T-helper 1 cell (primary cell): ENCODE measurements at places on chromosomes 7 and 10.

DNA sequence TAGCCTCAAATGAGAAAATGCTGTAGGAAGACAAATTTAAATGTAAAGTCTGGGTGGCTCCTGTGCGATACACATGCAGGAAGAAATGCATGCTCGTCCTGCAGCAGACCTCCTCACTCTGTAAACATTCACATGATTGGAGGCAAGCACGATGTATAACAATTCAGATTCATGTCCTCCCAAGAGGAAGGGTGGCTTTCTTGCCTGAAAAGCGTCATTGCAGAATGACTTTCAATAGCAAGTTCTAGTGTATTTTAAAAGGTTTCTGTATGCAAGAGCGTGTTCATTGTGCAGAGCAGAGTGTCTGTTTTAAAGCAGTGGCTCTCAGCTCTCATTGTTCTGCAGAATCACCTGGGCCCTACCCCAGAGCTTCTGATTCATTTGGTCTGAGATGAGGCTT lies 170.3 kb upstream of the CELF2 start:
- no peak for DNase-seq

DNA sequence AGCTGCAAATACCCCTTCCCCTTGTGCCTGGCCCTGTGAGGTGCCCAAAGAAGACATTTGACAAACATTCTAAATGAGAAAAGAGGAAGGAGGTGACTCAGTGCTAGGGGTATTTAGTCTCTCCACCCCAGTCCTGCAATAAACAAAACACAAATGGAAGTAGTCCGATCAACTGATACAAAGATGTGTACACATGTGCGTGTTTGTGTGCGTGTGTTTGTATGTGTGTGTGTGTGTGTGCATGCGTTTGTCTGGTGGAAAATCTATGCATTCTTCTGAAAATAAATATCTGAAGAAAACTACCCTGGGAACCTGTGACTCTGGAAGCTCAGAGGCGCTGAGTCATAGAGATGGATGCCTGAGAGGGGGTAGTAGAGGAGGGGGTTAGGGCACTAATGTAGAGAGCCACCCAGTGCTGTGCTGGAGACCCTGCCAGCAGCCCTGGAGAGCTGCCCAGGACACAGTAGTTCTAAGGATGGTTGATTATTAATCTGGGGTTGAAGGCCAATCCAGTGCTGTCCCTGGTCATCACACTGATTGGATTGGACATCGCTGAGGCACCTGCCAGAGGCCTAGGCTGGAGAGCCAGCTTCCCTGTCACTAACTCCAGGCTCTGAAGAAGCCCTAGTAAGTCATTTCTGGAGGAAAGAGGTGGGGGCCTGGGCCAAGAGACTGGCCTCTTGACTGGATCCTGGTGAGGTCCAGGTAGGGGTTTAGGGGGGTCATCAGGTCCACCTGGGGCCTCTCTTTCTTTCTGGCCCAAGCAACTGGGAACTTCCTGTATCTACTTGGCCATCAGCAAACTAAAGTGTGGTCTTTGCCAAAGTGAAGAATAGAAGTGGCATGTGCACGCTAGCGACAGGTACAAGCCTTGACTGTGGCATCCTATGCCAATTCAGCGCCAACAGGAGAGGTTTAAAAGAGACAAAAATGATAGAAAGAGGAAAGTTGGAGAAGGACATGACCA lies 18.5 kb downstream of the SFTPA1 start:
- no peak for DNase-seq

GRCh38 chr7:37433166-37433565 lies 15.5 kb downstream of the ELMO1 start:
- DNase-seq, result no peak

- no peak for DNase-seq
Measured at GRCh38 chr10:5958675-5959074, 18.7 kb downstream of the IL15RA start.

DNA sequence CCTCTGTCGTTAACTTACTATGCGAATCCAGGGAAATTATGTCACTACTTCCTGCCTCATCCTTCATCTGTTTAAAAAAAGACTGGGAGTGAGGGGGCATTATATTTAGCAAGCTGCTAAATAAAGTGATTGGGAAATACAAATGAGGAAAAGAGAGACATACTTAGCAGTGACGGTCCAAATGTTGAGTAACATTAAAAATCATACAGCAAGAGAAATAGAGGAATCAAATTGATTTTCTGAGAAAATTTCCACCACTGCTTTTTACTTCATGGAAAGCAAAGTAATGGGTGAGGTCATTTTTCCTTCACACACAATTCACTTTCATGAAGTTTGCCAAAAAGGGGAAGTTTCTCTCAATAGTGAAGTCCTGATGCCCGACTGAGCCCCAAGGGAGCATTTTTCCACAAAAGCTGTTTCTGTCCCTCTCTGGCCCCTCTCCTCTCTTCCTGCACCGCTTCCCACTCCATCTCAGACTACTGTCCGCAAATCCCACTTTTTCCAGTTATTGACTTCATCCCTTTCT lies 61.9 kb upstream of the ADO start:
- no peak for DNase-seq

GRCh38 chr7:151311294-151311864 lies 30.2 kb upstream of the NUB1 start:
- peak; percentile 28 for DNase-seq

- no peak for DNase-seq
Measured at GRCh38 chr10:11447586-11447985, 163.9 kb downstream of the USP6NL start.

DNA sequence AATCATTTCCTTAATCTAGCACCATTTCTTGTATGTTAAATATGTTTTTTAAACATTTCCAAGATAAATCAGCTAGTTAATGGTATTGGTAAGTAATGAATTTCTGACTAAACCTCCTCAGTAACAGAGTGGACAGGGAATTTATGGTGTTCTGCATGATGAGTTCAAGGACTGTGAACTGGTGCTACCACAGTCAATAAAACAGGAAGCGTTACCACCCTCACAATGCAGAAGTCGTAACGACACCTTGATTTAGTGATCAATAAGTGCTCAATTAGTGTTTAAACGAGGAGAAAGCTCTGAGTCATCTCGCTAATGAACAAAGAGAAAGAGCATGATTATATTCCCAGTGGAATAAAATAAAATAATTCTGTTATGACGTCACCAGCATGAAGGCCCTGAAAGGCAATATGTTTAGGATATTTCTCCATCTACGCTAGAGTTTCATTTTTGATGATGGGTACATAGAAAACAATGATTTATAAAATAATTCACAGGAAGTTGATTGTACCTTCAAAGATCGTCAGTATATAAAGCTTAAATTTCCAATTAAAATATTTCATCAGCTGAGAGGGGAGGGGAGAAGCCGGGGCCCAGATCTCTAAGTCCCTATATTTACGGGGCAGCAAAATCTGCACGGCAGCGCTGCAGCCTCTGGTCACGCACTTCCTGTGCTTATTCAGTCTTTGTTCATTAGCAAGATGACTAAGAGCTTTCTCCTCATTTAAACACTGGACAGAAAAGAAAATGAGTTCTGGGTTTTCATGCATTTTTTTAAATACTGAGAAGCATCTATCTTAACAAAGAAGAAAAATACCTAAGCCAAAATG lies 400.5 kb downstream of the PTPRN2 start:
- no peak for DNase-seq

DNA sequence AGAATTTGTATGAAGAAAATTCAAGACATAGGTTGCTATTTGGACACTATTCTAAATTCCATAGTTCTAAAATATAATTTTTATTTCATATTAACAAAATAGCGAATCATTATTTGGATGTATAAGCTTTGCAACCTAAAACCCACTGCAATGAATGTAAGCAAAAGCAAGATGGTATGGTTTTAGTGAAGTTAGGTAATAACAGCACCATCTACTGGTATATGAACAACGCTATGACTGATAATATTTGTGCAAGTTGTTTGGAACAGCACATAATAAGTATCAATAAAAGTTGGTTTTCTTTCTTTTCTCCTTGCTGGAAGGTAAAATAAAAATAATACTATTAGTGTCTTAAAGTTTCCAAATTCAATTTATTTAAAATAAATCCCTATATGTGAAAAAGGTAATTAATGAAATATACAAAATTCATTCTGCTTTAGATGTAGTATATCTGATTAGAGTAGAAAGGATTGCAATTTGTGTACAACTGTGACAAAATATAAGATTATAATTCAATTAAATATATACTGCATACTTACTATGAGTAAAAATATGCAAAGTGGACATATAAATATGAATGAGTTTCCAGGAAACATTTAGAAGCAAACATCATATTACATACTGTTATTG lies 79.0 kb upstream of the LSM8 start:
- DNase-seq, result no peak

GRCh38 chr10:75127471-75127870 lies 16.0 kb downstream of the SAMD8 start:
- no peak for DNase-seq

GRCh38 chr7:151885202-151885580 lies 8.3 kb upstream of the PRKAG2 start:
- DNase-seq, result no peak

DNA sequence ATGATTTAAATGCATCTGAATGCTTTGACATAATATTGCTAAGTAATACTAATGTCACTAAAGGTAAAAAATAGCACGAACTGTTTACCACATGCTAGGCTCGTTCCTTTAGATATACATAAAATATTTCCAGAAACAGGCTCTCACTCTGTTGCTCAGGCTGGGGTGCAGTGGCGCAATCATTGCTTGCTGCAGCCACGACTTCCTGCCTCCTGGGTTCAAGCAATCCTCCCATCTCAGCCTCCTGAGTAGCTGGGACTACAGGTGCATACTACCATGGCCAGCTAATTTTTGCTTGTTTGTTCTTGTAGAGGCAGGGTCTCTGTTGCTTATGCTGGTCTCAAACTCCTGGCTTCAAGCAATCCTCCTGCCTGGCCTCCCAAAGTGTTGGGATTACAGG lies 183.3 kb downstream of the SGMS1 start:
- no peak for DNase-seq

- DNase-seq, result no peak
Measured at GRCh38 chr10:2340831-2341647, 603.7 kb upstream of the ADARB2 start.

DNA sequence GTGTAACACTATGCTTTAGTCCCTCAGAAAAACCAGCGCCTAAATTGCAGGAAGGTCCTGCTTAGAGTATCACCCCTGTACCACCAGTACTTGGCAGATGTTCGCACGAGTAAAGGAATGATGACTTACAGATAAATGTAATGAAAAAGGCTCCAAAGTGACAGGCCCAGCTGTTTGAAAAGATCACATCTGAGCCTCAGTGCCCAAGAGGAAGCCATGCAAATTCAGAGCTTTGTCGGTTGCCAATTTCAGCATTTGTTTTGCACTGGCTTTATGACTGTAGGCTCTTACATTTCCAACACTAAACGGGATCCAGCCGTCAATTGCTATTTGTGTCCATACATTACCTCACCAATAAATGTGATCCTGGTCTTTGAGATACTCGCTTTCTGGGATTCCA lies 60.6 kb upstream of the GAD2 start:
- no peak for DNase-seq

GRCh38 chr10:91352760-91353159 lies 57.4 kb upstream of the HECTD2 start:
- no peak for DNase-seq

DNA sequence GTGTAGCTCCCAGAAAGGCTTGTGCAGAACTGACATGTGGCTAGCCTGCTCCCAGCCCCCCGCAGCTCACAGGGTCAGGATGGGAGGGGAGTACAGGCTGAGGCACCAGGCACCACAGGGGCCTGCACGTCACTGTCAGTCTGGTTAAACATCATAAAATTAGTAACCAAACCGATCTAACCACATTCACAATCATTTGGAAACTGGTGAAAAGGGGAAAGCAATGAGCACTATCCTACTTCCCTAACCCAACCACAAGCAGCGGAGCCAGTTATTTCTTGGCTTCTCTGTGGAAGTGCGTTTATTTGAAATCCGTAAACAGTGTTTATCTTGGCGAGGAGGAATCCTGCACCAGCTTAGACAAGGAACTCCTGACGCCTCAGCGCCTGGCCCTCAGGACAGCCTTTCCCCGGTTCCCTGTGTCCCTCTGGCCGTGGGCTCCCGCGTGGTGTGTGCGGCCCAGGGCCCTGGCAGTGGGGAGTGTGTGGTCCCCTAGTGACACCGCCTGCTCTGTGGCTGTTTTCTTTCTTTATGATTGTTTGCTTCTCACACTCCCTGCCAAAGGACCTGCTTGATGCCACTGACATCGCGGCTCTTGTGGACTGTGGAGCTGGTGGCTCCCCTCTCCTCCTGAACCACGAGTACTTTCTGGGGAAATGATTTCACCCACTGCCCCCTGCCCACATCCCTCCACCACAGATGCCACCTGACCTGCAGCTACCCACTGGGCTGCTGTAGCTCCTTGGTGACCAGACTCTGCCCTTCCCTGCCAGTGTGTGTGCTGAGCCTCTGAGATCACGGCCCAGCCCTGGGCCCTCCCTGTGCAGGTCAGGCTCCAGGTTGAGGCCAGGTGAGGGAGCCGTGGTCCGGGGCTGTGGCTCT lies 38.0 kb downstream of the INPP5A start:
- DNase-seq, result no peak

- no peak for DNase-seq
Measured at GRCh38 chr7:106152313-106152665, 40.2 kb upstream of the SYPL1 start.

- DNase-seq, result no peak
Measured at GRCh38 chr7:31069860-31070555, 17.9 kb downstream of the ADCYAP1R1 start.

GRCh38 chr7:75843613-75844116 lies 30.1 kb upstream of the CCL24 start:
- DNase-seq, result no peak

GRCh38 chr10:123413353-123413752 lies 252.8 kb upstream of the GPR26 start:
- no peak for DNase-seq

DNA sequence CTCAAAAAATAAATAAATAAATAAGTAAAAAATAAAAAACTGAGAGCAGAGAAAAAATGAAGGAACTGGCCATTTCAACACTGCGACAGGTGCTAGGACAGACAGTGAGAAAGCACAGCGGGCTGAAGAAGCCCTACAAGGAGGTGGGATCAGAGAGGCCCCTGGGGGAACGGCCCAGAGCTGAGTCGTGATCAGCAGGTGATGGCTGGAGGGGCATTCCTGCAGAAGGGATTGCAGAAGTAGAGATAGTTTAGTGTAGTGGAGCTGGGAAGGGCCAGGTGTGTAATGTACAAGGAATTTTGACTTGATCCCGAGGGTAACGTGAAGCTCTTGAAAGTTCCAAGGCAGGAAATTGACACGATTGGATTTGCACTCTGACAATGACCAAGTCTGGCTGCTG lies 112.1 kb downstream of the CUL2 start:
- DNase-seq, result no peak

- no peak for DNase-seq
Measured at GRCh38 chr10:116866066-116866465, 16.8 kb downstream of the ENO4 start.

DNA sequence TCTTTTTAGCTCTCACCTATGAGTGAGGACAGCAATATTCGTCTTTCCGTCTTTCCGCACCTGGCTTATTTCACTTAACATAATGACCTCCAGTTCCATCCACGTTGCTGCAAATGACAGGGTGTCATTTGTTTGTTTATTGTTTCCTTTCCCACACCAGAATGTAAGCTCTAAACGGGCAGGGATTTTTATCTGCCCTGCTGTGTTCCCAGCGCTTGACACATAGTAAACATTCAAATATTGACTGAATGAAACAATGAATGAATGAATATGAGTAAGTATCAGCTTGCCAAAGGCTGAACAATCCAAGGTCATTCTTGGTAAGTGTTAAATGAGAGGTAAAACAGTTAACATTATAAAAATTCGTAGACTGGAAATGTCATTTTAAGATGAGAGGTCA lies 12.8 kb downstream of the SH3PXD2A start:
- DNase-seq, result no peak

GRCh38 chr10:127854769-127855590 lies 37.8 kb downstream of the CLRN3 start:
- DNase-seq, result no peak
